Foreskin keratinocyte (primary cell): ENCODE measurements at places on chromosomes 4 and X. TPM values are rescaled to one million over a fixed set of nuclear protein-coding genes. Genes with fewer than 3 reads are reported as not detected.

GLRB gene
- 1.1 and 1.2 TPM in 2 replicates for total RNA-seq

DNA sequence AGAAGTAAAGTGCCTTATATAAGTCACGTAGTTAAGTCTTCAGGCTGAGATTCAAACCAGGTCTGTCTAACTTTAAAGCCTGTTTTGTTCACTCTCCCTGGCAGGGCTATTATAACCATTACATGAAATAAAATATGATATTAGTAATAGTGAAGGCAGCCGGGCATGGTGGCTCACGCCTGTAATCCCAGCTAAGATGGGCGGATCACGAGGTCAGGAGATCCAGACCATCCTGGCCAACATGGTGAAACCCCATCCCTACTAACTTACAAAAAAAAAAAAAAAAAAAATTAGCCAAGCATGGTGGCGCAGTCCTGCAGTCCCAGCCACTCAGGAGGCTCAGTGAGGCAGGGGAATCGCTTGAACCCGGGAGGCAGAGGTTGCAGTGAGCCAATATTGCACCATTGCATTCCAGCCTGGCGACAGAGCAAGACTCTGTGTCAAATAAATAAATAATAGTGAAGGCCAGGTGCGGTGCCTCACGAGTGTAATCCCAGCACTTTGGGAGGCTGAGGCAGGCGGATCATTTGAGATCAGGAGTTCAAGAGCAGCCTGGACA is 22.1 kb upstream of the SOWAHD start:
- DNase-seq: no peak

- DNase-seq: no peak
Observed at GRCh38 chr4:140047017-140047640, 106.9 kb downstream of the MAML3 start.

GPRASP3 gene
- 3.6 and 4.3 TPM in 2 replicates for total RNA-seq

GRCh38 chrX:122813876-122814275 is 370.2 kb upstream of the GRIA3 start:
- DNase-seq: no peak

DNA sequence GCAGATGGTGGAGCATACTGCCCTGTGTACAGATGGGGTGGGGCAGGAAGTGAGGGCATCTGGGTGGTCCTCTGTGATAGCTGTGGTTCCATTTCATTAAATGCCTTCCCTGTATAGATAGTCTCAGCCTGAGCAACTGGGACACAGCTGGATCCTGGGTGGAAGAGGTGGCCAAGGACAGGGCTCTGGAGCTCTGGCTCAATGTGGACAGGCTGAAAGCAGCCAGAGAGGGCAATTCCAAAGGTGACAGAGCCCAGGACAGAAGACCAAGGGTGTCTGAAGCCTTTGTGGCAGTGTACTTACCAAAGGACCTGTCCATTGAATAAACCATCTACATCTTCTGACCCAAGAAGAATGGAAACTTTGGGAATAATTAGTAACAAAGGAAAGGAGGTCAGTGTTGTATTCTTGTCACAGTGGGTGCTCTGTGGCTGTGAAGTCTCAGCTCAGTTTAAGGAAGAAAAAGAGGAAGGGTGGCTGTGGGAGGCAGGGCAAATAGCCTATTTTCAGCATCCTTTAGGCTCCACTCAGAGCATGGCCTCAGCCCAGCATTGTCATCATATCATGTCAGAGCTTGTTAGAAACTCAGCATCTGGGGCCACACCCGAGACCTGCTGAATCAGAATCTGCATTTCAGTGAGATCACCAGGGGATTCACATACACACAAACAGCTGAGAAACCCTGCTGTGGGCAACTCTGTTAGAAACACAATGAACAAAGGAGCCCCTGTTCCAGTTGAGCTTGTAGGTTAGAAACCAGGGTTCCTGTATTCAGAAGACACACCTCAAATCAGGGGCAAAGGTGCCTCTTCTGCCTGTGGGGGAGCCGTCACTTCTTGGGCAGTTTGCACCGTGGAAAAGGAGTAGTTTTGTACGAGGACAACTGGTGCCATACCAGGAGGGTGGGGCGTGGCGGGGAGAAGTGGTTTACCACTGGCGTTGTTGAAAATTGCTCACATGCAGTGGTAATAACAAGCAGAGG is 168.6 kb downstream of the PTTG2 start:
- DNase-seq: peak; percentile 98

GRCh38 chr4:108651014-108651791 is 804 bp downstream of the OSTC start:
- peak; percentile 26 for DNase-seq

- no peak for DNase-seq
Observed at GRCh38 chr4:2944586-2945526, 18.4 kb downstream of the NOP14 start.

GRCh38 chrX:77346859-77347258 is 100.3 kb upstream of the FGF16 start:
- DNase-seq: no peak

GRCh38 chrX:136541294-136541693 is 9.3 kb downstream of the VGLL1 start:
- DNase-seq: no peak

DNA sequence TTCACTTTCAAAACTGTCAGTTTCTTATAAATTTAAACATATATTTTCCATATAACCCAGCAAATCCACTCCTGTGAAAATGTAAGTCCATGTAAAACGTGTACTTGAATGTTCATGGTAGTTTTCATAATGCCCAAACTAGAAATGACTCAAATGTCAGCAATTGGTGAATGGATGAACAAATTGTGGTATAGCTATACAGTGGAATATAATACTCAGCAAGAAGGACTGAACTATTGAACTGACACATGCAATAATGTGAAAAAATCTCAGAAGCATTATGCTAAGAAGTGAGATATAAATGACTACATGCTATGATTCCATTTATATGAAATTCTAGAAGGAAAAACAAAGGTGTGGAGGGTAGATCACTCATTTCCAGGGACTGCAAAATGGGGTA is 52.2 kb downstream of the USP53 start:
- no peak for DNase-seq

BEX4 gene
- 32.1 and 48.2 TPM in 2 replicates for total RNA-seq

GRCh38 chr4:5412751-5413150 is 295.6 kb downstream of the EVC2 start:
- DNase-seq: no peak

DNA sequence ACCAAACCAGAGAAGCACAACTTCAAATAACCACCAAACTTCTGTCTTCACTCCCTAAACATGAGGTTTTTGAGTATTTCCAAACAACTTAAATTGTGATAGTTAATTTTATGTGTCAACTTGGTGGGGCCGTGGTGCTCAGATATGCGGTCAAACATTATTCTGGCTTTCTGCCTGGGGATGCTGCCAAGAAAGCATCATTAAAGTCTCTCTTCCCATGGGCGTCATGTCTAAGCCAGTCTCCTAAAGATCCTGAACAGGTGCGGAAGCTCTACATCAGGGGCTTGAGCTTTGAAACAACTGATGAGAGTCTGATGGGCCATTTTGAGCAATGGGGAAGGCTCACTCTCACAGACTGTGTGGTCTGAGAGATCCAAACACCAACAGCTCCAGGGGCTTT is 24.1 kb upstream of the SOD3 start:
- no peak for DNase-seq

FRMD7 gene
- total RNA-seq: not detected in 2 replicates

- DNase-seq: no peak
Observed at GRCh38 chr4:137417676-137418075, 114.6 kb downstream of the PCDH18 start.

SYNPO2 gene
- total RNA-seq: 0.41 and 0.46 TPM in 2 replicates

GNRHR gene
- not detected in 2 replicates for total RNA-seq

RPS6KA6 gene
- total RNA-seq: 3.2 and 3.4 TPM in 2 replicates

DNA sequence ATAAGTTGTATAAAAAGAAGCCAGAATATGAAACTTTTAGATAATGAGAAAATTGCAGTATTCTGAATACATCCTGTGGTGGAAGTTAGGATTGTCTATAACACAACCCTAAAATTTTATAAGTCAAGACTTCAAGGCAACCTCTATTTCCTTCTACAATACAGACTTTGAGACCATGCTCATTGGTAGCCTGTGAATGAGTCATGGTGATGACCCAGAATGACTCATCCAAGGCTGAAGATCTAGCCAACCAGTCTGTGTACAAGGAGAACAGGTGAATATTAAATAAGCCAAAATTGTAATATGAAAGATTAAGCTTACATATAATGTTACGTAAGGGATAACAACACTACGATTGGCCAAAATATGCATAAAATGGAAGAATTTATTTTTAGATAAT is 475.9 kb upstream of the GALNT7 start:
- peak; percentile 1 for DNase-seq

DNA sequence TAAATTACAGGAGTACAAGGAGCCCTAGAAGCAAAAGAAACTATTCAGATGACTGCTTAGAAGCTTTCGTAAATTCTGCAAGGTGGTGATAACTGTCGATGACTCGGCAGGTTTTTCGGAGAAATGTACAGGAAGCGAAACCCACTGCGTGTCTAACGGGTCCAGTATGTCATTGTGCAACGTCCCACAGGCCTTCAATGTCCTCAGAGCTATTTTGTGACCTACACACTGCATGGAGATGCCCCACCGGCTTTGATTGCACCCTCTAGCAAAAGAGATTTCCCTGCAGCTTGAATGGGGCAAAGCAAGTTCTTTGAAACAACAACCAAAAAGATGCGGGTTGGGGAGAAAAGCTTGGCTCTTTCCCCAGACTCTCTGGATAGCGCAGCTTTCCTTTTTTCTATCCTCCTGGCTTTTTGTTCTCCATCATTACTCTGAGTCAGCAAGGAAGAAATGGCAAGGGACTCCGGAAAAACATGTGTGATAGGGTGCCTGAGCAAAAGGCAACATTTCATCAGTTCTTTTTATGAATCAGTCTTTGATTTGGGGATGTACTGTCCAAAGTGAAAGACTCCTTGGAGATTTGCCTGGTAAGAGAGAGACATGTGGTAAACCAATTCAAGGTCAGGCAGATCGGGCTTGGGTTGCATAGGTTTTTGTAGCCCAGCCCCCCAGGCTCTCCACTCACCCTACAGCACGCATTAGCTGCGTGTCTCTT is 112.0 kb upstream of the TBL1X start:
- DNase-seq: no peak

- DNase-seq: no peak
Observed at GRCh38 chrX:102652031-102652688, 877 bp downstream of the GPRASP1 start.

MAGIX gene
- total RNA-seq: 1.6 and 2.0 TPM in 2 replicates

DNA sequence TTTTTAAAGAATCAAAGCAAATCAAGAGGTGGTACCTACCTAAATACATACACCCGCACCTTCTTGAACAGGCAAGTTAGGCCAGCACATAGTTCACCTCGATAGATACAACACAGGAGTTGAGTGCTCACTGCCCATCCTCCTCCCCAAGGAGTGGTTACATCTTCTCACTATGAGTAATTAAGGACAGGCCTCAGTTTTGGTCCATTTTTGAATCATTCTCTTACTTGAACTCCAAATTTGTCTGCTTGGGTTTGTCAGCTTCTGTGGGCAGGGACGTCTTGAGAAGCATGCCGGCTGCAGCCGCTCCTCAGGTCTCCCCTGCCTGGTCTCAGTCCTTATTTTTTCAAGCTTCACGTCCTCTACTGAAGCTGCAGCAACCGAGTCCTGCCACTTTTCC is 190.6 kb upstream of the RBPJ start:
- no peak for DNase-seq

DNA sequence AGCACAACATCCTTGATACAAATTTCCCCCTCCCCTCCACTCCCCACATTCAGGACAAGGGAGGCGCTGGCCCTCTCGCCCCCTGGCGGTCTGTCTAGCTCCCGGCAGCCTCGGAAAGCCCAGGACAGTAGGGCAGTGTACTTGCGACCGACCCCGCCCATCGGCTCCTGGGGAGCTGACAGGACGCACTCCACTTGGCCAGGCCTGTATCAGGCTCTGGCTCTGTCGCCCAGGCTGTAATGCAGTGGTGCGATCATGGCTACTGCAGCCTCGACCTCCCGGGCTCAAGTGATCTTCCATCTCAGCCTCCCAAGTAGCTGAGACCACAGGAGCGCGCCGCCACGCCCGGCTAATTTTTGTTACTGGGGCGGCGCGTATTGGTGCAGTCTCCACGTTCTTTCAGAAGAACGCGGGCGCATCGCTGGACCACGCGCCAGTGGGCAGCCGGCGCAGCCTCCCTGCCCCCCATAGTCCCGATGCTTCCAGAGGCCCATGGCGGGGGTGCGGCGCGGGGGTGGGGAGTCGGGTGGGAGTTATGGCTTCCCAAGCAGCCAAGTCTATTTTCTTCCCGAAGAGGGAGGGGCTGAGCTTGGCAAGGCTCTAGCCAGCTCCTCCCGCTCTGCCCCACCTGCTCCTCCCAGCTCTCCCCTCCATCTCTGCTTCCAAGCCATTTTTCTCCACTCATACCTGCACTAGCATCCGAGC is 7.8 kb upstream of the AKAP14 start:
- no peak for DNase-seq

DNA sequence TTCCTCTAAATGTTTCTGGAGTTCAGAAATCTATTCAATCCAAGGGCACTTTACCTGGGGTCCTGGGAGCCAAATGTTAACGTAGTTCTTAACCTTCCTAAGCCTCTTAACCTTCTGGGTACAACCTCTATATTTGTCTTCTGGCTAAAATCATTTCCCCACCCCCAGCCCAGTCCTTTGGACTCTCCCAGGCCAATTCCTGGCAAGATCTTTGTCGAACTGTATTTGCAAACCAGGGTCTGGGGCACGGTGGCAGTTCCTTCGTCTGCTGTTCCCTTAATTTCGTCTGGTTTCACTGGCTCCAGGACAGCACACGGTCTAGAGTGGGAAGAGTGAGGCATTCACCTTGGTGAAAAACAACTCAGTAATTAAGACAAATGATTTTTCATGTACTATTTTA is 811 bp upstream of the SLC25A5 start:
- no peak for DNase-seq

DNA sequence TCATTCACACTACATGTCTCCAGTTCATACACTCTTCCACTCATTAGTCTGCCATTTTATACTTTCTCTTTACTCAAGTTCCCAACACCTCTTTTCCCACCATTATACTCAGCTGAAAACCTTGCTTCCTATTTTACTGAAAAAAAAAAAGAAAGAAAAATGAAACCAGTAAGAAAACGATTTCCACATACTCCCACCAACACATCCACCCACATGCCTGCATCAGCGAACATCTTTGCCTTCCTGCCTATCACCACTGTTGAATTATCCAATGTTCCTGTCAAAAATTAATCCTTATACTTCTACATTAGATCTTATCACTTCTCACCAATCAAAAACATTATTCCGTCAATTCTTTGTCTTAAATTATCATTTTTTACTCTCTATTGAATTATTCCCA is 188.1 kb upstream of the FAM241A start:
- no peak for DNase-seq

DNA sequence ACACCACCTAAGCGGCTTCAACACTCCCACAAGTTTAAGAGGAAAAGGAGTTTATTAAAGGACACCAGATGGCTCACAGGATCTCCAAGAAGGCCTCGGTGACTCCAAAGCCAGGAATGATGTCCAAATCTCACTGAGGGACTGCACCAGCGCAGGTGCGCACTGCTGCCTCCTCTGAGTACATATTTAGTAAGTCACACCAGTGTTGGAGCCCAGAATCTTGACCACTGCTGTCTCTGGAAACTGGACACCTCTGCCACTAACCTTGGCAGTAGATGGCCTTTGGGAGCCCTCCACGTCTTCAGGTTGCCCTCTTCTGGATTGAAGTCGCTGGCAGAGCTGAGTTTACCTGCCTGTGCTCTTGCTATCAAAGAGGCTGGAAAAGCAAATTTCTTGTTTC is 10.1 kb upstream of the RS1 start:
- DNase-seq: no peak

- no peak for DNase-seq
Observed at GRCh38 chrX:72080150-72080549, 51.6 kb downstream of the RTL5 start.

APLN gene
- 1.6 and 8.2 TPM in 2 replicates for total RNA-seq
